ENCODE measurements at places on chromosomes 16 and 17. TPM values are rescaled to one million over a fixed set of nuclear protein-coding genes. Genes with fewer than 3 reads are reported as not detected.
A peak's percentile ranks its signal among the peaks of the same experiment; 100 is the strongest.

GRCh38 chr17:66255112-66255511, 25.9 kb upstream of the APOH start:
- peak; percentile 90 for DNase-seq

DNA sequence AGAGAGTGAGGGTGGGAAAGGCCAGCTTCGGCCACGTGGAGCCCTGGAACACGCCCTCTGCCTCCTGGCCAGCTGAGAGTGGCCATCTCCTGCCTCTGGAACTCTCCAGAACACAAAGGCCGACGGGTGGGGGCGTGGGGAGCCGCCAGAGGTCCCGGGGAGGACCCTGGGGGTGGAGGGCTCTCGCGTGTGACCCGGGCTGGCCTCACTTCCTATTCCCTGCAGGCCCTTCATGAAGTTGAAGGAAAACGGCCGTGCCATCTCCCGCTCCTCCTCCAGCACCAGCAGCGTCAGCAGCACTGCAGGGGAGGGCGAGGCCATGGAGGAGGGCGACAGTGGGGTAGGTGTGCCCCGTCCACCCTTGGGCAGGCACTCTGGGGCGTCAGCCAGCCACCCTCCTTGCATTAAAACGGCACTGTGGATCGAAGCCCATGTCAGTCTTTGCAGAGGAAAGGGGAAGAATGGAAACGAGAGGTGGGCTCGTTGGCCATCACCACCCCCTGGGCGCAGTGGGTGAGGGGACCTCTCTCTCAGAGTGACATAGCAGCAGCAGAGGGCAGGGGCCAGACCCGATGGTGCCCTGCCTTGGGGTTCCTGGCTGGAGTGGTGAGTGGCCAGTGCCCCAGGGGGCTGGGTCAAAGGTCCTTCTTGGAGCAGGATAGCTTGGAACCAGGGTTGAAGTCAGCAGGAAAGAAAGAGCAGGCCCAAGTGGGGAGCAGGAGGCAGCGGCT, 37.1 kb downstream of the OR1D5 start:
- DNase-seq: no peak

The RHBDL3 gene
- not detected for total RNA-seq

The ESRP2 gene
- total RNA-seq: not detected

DNA sequence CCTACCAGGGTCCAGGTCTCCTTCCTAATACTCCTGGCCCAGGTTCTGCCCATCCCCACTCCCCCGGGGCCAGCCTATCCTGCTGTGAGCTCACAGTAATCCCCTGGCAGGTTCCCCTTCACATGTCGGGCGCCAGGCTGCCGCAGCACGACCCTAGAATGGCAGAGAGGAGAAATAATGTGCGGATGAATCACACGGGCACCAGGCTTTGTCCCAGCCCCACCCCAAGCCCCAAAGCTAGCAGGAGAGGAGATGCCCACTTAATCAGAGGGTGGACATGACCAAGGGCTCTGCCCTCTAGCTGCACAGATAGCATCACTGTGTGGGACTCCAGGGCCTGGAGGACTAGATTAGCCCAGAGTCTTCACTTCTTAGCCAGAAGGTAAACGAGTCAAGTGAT, 39.5 kb downstream of the ST3GAL2 start:
- no peak for DNase-seq

The SLC35B1 gene
- total RNA-seq: 24.5 TPM

DNA sequence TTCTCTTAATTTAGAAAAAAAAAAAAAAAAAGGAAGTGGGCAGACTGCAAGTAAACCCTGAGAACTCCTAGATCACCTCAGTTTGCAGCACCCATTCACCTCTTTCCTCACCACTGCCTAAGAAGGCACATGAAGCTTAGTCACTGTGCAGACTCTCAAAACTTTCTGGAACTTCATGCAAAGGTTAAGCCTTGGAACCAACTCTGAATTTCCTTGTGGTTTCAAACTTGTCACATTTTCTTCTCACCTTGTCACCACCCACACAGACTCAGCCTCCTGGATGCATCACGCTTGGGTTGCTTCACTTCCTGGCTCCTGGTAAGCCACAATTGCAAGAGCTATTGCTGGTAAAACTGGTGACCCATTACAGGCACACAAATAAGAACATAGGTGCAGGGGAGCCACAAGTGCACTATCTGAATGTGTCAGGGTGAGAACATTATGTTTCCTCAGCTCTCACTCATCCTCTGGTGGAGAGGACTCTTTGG, 15.0 kb upstream of the CPD start:
- peak; percentile 49 for DNase-seq
